ENCODE measurements at places on chromosomes 13 and 19.
A peak's percentile ranks its signal among the peaks of the same experiment; 100 is the strongest.

DNA sequence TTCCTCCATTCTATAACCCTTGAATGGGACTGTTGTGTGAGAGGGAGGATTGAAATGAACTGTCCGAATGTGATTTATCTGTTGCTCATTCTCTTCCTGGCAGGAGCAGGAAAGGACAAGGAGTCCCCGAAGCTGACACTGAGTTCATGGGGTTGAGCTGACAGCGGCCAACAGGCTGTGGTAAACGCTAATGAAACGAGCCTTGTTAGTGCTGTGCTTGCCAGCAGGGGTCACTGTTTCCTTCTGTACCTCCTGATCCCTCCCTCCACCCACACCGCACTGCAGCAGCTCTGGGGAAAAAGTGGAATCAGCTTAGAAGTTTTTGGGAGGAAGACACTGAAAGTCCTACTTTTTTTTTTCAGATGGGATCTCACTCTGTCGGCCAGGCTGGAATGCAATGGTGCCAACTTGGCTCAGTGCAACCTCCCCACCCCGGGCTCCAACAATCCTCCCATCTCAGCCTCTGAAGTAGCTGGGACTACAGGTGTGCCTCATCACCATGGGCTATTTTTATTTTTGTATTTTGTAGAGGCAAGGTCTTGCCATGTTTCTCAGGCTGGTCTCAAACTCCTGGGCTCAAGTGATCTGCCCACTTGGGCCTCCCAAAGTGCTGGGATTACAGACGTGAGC is 6.7 kb upstream of the ZNF761 start:
- peak; percentile 33 for DNase-seq

GRCh38 chr13:35984776-35985453 is 146.3 kb downstream of the DCLK1 start:
- DNase-seq, result peak; percentile 91

DNA sequence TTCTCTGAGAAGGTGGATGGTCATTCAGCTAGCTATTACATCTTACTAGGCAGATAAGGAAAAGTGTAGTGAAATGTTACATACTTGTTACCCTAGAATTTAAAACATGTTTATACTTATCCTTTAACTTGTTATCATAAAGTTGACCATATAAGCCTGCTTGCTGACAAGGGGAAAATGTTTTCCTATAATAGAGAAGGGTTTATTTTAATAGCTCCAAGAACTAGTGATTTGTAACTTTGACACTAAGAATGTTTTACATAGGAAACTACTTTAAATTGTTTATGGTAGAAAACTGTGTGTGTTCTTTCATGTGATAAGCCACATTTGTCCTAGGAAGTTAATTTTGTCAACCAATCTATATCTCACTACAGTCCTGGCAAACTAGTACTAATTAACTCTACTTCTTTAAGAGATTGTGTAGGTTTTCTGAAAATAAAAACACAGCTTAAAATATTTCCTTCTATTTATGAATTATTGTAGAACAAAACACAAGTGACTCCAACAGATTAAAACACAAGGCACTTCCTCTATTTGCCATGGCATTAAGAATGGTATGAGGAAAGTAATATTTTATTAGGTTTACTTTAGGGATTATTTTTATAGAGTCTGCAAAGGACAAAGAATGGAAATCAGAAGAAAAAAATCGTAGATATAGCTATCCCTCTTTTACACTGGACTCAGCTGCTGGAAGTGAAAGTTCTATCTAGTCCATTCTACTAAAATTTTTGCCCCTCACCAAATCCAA is 233.3 kb upstream of the NBEA start:
- DNase-seq, result no peak

- no peak for DNase-seq
Observed at GRCh38 chr19:33804021-33804799, 7.5 kb downstream of the KCTD15 start.

All from NCI-H2081 (cell line).